ENCODE measurements at places on chromosomes 2 and 18. TPM values are rescaled to one million over a fixed set of nuclear protein-coding genes. Genes with fewer than 3 reads are reported as not detected.

The SPEG gene
- not detected for total RNA-seq

The CIDEA gene
- not detected for total RNA-seq

DNA sequence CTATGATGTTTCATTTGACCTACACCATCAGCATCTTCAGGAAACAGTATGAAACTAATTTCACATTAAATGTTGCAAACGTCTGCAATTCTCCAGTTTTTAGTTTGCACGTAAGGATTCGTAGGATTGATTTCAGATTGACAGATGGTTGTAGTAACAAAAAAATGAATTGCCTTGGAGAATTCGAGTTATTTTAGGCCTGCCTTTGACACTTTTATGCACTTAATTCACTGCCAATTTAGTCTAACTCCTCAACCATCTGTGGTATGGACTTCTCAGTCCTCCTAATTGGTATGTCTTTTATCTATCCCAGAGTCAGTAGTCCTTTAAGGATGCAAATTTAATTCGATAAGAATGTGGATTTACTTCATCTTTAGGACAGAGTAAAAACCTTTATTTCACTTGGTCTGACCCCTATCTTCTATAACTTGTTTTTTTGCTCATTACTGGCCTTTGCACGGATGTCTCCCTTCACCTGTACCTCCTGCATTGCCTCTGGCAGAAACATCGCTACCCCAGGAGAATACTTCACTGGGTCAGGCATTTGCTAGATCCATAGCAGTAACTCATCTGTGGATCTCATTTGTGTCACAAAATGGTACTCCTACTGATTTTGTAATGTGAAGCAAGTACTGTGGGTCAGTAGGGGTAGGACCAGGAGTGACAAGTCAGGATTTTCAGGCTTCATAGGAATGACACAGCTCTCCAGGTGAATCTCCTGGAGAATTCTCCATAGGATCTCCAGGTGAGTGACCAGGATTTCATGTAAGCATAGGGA is 3.9 kb downstream of the RPL37A start:
- 0 out of 2 replicates have a peak overlapping the region, but pooled peaks have one; percentile 3 for H3K4me3 ChIP-seq
- H3K27ac ChIP-seq: no peak overlapping the region
- peaks cover 7% of the 10 kb centered on the region for H3K4me1 ChIP-seq
- peaks cover 51% of the 10 kb centered on the region for H3K36me3 ChIP-seq
- no peaks in the 10 kb centered on the region for H3K27me3 ChIP-seq

- H3K27ac ChIP-seq: no peak overlapping the region
- no peaks in the 10 kb centered on the region for H3K4me1 ChIP-seq
- no peak overlapping the region for H3K4me3 ChIP-seq
- no peaks in the 10 kb centered on the region for H3K36me3 ChIP-seq
Measured at GRCh38 chr18:73696698-73697097, 450.9 kb downstream of the FBXO15 start.

- H3K36me3 ChIP-seq: no peaks in the 10 kb centered on the region
- no peaks in the 10 kb centered on the region for H3K27me3 ChIP-seq
- H3K27ac ChIP-seq: no peak overlapping the region
- no peak overlapping the region for H3K4me3 ChIP-seq
- no peak for DNase-seq
Measured at GRCh38 chr2:47205576-47206141, 50.6 kb upstream of the STPG4 start.

- H3K4me1 ChIP-seq: peaks cover 10% of the 10 kb centered on the region
- no peak overlapping the region for H3K27ac ChIP-seq
- H3K36me3 ChIP-seq: no peaks in the 10 kb centered on the region
Measured at GRCh38 chr18:12750076-12750714, 47.4 kb downstream of the PSMG2 start.

DNA sequence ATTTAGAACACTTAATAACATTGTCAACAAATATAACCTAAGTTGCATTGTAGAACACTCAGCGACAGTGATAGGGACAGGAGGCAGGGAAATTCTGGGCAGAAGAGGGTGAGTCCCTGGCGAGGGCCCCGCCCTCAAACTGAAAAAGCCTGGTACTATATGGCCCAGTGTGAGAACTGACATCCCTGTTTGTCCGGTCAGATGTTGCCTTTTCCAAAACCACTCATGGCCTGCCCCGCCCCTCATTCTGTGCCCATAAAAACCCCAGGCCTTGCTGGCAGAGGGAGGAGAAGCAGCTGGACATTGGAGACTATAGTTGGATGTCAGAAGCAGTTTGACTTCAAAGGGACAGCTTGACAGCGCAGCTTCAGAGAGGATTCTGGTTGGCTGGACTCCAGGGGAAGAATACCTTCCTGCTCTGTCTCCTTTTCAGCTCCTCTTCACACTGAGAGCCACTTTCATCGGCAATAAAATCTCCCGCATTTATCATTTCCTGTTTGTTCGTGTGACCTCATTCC is 47.0 kb downstream of the FAM117B start:
- DNase-seq: no peak
- no peak overlapping the region for H3K4me3 ChIP-seq
- H3K27me3 ChIP-seq: no peaks in the 10 kb centered on the region
- H3K27ac ChIP-seq: no peak overlapping the region
- no peaks in the 10 kb centered on the region for H3K36me3 ChIP-seq

- H3K27ac ChIP-seq: no peak overlapping the region
- no peak for DNase-seq
- no peak overlapping the region for H3K4me3 ChIP-seq
- no peaks in the 10 kb centered on the region for H3K36me3 ChIP-seq
Measured at GRCh38 chr2:80113399-80113798, 191.2 kb downstream of the LRRTM1 start.

GRCh38 chr2:61771904-61772845 is 81.7 kb downstream of the FAM161A start:
- no peaks in the 10 kb centered on the region for H3K36me3 ChIP-seq
- no peak overlapping the region for H3K4me3 ChIP-seq
- DNase-seq: no peak
- H3K4me1 ChIP-seq: peaks cover 17% of the 10 kb centered on the region
- no peak overlapping the region for H3K27ac ChIP-seq

GRCh38 chr18:46859855-46860254 is 57.5 kb downstream of the PIAS2 start:
- 0 out of 2 replicates have a peak overlapping the region, but pooled peaks have one; percentile 6 for H3K4me3 ChIP-seq
- peak overlapping the region; percentile 2 for H3K27ac ChIP-seq
- no peaks in the 10 kb centered on the region for H3K27me3 ChIP-seq

Data from GM12878 (cell line).